ENCODE measurements at places on chromosomes 1 and 21.

- DNase-seq = peak; percentile 78
Measured at GRCh38 chr1:160070243-160071163, 543 bp upstream of the KCNJ10 start.

DNA sequence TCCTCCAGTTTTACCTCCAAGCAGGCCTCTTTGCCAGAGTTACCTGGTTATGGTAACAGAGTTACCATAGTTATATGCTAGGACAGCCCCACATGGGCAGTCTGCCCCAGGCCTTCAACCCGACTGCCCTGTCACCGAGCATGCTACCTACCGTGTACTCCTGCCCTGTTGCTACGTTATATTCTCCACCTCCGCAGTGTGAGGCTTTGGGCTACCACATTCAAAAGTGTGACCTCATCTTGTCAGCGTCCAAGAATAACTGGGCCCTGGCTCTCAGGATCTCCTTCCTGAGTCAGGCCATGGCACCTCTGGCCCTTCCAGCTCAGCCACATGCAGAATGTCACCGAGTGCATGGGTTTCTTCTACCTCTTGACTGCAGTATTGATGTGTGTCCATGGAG is 8.9 kb downstream of the MAPKAPK2 start:
- DNase-seq = no peak

GRCh38 chr1:151989211-151989862 is 4.3 kb downstream of the S100A10 start:
- DNase-seq = no peak

- no peak for DNase-seq
Measured at GRCh38 chr1:26961826-26962225, 1.6 kb upstream of the KDF1 start.

GRCh38 chr1:119882132-119883049 is 13.9 kb downstream of the ADAM30 start:
- peak; percentile 10 for DNase-seq

- DNase-seq = no peak
Measured at GRCh38 chr1:17020502-17020901, 8.8 kb upstream of the ATP13A2 start.

DNA sequence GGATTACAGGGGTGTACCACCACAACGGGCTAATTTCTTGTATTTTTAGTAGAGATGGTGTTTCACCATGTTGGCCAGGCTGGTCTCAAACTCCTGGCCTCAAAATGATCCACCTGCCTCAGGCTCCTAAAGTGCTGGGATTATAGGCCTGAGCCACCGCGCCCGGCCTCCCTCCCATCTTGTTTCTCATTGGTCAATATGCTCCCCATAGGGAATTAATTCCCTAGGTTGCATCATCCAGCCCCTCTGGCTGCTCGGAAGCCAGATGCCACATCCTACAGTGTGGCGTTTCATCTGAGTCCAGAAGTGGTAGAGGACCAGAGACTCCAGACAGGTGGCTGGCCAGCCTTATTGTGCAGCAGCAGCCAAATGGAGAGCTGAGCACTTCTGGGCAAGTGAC is 11.5 kb upstream of the VASH2 start:
- no peak for DNase-seq

GRCh38 chr21:45163413-45164123 is 89.2 kb downstream of the ADARB1 start:
- DNase-seq = no peak

DNA sequence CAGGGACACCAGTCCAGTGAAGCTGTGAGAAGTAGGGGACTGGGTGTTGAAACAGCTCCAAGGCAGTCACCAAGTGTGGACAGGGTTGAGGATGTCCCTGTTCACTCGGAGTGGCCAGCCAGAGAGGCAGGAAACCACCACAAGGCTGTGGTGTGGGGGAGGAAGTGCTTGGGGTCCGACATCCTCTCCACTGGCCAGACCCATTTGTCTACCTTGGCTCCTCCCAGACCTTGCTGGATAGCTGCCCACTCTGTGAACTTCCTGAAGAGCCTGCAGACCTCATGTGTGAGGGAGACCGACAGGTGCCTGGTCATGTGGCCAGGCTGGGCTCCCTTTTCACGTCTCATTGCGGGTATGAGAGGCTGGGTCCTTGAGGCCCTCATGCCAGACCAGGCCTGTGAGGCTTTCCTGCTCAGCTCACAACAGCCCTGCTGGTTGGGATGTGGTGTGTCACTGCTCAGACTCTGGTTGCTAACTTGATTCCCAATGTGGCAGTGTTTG is 21.8 kb downstream of the CYP4B1 start:
- no peak for DNase-seq

- no peak for DNase-seq
Measured at GRCh38 chr21:32056791-32057190, 184.0 kb downstream of the HUNK start.

- no peak for DNase-seq
Measured at GRCh38 chr1:161115132-161115711, 2.6 kb downstream of the PFDN2 start.
